GM06990 (cell line): ENCODE measurements at places on chromosomes 6 and 20.
A peak's percentile ranks its signal among the peaks of the same experiment; 100 is the strongest.

DNA sequence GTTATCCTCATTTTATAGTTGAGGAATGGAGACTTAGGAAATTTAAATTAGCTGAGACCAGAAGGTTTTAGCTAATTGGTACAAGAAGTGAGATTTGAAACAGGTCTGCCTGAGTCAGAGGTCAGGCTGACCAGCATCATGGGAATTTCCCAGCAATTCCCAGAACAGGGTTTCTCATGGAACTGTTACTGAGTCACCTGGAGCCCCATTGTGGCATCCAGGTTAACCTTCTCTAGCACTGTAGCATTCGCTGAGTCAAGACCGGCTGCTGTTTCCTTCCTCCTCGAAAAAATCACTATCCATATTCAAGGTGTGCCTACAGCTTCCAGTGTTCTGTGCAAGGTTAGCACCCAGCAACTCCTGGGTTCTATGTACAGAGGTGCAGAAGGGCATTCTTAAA, 238.0 kb upstream of the MAN1A1 start:
- DNase-seq = no peak

GRCh38 chr6:129331450-129332138, 378.4 kb downstream of the ARHGAP18 start:
- DNase-seq = no peak

- peak; percentile 18 for DNase-seq
These were observed 1.4 kb downstream of the NKX2-4 start for GRCh38 chr20:21395666-21396598.

GRCh38 chr6:92479831-92480230, 939.5 kb downstream of the EPHA7 start:
- no peak for DNase-seq

DNA sequence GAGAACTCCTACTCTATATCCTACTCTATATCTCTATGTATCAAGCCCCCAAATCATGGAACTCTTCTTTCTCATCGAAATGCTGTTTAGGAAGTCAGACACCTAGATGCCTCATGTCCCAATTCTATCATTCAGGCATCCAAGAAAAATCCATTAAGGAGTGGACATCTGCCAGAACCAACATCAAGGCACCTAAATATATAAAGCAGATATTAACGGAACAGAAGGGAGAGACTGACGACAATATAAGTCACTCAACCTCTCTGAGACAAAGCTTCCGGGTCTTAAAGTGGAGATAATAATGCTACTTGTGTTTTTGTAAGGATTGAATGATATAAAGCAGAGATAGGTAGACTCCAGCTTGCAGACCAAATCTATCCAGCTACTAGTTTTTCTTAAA, 241.5 kb downstream of the NFATC2 start:
- DNase-seq = no peak

GRCh38 chr6:55034752-55035151, 139.6 kb upstream of the HCRTR2 start:
- no peak for DNase-seq

DNA sequence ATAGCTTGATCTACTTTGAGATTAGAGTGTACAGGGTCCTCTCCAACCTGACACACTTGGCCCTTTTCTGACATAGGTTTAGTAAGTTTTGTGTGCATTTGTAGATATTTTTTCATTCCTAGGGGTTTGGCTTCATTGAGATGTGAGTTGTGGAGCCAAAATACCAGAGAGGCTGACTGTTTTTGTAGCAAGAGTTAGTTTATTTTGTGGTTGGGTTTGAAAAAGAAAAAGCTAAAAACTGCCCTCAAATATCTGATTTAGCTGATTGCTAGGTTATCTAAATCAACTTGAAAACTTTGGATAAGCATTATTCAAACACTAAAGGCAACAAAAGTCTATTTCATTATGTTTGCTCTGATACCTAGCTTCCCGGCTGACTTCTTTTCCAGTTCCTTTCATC, 164.7 kb upstream of the CENPW start:
- DNase-seq = no peak

GRCh38 chr6:26455357-26455970, 2.3 kb upstream of the BTN2A1 start:
- no peak for DNase-seq
